ENCODE measurements at places on chromosomes 13 and 19.

- no peak overlapping the region for H3K4me3 ChIP-seq
- no peak for DNase-seq
- peak overlapping the region; percentile 21 for H3K27ac ChIP-seq
- peaks cover 44% of the 10 kb centered on the region for H3K4me1 ChIP-seq
- H3K27me3 ChIP-seq: no peaks in the 10 kb centered on the region
Measured at GRCh38 chr13:41505209-41505835, 48.0 kb downstream of the RGCC start.

- H3K36me3 ChIP-seq: no peaks in the 10 kb centered on the region
- H3K27ac ChIP-seq: no peak overlapping the region
- H3K4me3 ChIP-seq: no peak overlapping the region
Measured at GRCh38 chr13:75811841-75812240, 175.7 kb downstream of the LMO7 start.

DNA sequence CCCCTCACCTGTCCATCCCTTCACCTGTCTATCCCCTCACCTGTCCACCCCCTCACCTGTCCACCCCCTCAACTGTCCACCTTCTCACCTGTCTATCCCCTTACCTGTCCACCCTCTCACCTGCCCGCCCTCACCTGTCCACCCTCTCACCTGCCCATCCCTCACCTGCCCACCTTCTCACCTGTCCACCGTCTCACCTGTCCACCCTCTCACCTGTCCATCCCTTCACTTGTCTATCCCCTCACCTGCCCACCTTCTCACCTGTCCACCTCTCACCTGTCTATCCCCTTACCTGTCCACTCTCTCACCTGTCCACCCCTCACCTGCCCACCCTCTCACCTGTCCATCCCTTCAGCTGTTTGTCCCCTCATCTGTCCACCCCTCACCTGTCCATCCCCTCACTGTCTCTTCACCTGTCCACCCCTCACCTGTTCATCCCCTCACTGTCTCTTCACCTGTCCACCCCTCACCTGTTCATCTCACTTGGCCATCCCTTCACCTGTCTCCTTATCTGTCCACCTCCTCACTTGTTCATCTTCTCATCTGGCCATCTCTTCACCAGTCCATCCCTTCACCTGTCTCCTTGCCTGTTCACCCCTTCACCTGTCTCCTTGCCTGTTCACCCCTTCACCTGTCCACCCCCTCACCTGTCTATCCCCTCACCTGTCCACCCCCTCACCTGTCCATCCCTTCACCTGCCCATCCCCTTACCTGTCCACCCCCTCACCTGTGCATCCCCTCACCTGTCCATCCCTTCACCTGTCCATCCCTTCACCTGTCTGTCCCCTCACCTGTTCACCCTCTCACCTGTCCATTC, 12.7 kb upstream of the KANK2 start:
- H3K27me3 ChIP-seq: no peaks in the 10 kb centered on the region
- H3K27ac ChIP-seq: peak overlapping the region; percentile 56
- H3K36me3 ChIP-seq: peaks cover 6% of the 10 kb centered on the region
- no peak for DNase-seq
- no peak overlapping the region for H3K4me3 ChIP-seq
- peaks cover under 1% of the 10 kb centered on the region for H3K4me1 ChIP-seq

- H3K27ac ChIP-seq: no peak overlapping the region
- H3K4me1 ChIP-seq: no peaks in the 10 kb centered on the region
- H3K4me3 ChIP-seq: no peak overlapping the region
- H3K36me3 ChIP-seq: no peaks in the 10 kb centered on the region
Measured at GRCh38 chr13:35843272-35843671, 287.9 kb downstream of the DCLK1 start.

DNA sequence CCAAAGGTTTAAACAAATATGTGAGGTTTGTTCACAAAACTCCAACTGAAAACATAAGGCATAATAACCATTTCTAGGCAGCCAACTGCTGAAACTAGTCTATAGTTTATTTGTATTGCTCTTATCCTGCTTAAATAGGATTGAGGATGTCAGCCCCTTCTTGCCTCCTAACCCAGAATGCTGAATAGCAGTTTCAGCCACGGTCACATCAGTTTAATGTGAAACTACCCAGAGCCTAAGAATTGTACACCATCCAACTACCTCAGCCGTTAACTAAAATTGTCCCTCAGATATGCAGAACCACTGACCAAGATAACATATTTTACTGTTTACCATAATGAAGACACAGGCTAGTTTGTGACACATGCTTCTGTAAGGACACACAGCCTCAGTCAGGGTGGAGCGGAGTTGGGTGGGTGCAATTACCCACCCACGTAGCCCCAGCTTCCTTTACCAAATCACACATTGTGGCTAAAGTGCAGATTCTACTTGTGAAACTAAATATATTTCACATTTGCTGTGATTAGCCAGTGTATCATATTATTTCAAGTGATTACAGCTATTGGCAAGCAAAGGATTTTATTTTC, 259.9 kb downstream of the EFNB2 start:
- no peak for DNase-seq
- H3K36me3 ChIP-seq: no peaks in the 10 kb centered on the region
- no peak overlapping the region for H3K4me3 ChIP-seq
- no peaks in the 10 kb centered on the region for H3K4me1 ChIP-seq

GRCh38 chr19:38062959-38063761, 156.2 kb downstream of the SIPA1L3 start:
- H3K27ac ChIP-seq: no peak overlapping the region
- DNase-seq: no peak
- H3K27me3 ChIP-seq: no peaks in the 10 kb centered on the region
- peaks cover 20% of the 10 kb centered on the region for H3K4me1 ChIP-seq
- H3K4me3 ChIP-seq: no peak overlapping the region

DNA sequence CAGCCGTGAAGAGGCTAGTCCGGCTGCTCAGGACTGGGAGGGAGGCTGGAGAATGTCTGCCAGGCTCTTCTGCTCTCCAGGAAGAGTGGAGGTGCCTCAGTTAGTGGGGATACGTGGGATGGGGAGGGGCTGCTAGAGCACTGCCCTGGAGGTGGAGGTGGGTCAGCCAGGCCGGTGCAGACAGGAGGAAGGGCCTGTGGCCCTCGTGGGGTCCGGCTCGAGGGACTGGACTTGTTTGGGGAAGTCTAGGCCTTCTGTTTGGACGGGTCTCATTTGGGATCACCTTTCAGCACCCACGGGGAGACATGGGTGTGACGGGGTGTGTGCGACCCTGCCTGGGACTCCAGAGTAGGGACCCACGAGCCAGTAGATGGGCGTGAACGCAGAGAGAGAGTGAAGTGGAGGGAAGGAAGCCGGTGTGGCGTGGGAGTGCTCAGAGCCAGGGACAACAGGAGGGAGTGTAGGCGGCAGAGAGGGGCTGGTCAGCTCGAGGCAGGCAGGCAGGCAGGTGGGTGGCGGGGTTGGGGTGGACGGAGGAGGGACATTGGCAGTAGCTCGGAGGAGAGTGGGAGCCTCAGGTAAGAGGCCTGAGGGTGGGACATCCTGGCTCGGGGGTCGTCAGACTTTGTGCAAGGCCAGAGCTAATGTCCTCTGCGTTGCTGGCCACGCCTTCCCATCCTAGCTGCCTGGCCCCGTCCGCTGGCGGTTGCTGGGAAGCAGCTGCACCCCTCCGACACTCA, 11.5 kb downstream of the EPN1 start:
- no peaks in the 10 kb centered on the region for H3K36me3 ChIP-seq
- H3K27ac ChIP-seq: peak overlapping the region; percentile 46
- H3K4me3 ChIP-seq: no peak overlapping the region

- no peak overlapping the region for H3K4me3 ChIP-seq
- H3K27ac ChIP-seq: no peak overlapping the region
- H3K27me3 ChIP-seq: no peaks in the 10 kb centered on the region
- peak; percentile 28 for DNase-seq
Measured at GRCh38 chr19:13817018-13817614, 21.9 kb downstream of the ZSWIM4 start.

GRCh38 chr19:15468675-15469512, 4.5 kb upstream of the RASAL3 start:
- H3K4me3 ChIP-seq: peak overlapping the region; percentile 90
- peaks cover 58% of the 10 kb centered on the region for H3K4me1 ChIP-seq
- peaks cover 11% of the 10 kb centered on the region for H3K27me3 ChIP-seq
- peak overlapping the region; percentile 15 for H3K27ac ChIP-seq
- DNase-seq: no peak

DNA sequence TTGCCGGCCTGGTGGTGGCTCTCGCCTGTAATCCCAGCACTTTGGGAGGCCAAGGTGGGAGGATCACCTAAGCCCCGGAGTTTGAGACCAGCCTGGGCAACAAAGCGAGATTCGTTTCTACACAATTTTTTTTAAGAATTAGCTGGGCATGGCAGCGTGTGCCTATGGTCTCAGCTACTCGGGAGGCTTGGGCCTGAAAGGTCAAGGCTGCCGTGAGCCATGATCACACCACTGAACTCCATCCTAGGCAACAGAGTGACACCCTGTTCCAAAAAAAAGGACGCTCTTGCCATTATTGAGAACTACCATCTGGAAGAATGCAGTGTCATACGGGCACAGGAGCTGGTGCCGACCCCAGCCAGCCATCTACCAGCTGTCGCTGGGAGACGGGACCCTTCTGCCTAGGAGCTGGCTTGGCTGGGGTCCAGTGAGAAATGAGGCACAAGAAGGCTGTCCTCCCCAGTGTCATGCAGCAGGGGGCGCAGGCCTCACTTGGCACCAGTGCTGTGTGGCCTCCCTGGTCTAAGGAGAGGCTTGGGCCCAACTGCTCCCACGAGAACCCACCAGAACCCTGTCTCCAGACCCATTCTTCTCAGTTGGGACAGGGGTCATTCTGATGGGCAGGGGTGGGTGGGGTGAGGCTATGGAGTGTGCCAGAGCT, 12.2 kb upstream of the RELB start:
- DNase-seq: peak; percentile 73
- H3K27me3 ChIP-seq: no peaks in the 10 kb centered on the region
- H3K27ac ChIP-seq: no peak overlapping the region
- H3K36me3 ChIP-seq: no peaks in the 10 kb centered on the region
- no peaks in the 10 kb centered on the region for H3K4me1 ChIP-seq

GRCh38 chr19:3977242-3978143, 6.6 kb upstream of the DAPK3 start:
- no peak for DNase-seq
- H3K27me3 ChIP-seq: no peaks in the 10 kb centered on the region
- H3K4me3 ChIP-seq: no peak overlapping the region
- H3K36me3 ChIP-seq: peaks cover 26% of the 10 kb centered on the region
- H3K4me1 ChIP-seq: peaks cover 24% of the 10 kb centered on the region

- H3K4me1 ChIP-seq: peaks cover 21% of the 10 kb centered on the region
- peaks cover 26% of the 10 kb centered on the region for H3K27me3 ChIP-seq
- H3K27ac ChIP-seq: no peak overlapping the region
- H3K4me3 ChIP-seq: no peak overlapping the region
- no peaks in the 10 kb centered on the region for H3K36me3 ChIP-seq
Measured at GRCh38 chr13:110559429-110559943, 2.0 kb downstream of the RAB20 start.

DNA sequence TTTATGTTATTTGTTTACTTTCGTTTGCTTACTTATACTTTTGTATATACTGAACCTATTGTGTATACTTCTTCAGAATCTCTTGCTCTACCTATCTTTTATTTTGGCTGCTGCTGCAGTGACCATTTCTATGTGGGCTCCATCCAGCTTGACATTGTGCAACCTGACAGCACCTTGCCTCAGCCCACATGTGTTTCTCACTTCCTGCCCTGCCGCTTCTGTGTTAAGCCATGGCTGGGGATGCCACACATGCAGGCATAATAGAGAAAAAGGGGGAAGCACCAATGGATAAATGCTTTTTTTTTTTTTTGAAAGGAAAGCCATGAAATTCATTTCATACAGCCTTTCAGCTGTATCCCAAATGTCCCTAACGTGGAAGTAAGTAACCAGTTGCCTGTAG, 147.6 kb downstream of the RBM26 start:
- peak; percentile 2 for DNase-seq
- H3K27me3 ChIP-seq: peaks cover 8% of the 10 kb centered on the region
- H3K36me3 ChIP-seq: no peaks in the 10 kb centered on the region
- H3K4me3 ChIP-seq: no peak overlapping the region
- no peak overlapping the region for H3K27ac ChIP-seq
- peaks cover 9% of the 10 kb centered on the region for H3K4me1 ChIP-seq

DNA sequence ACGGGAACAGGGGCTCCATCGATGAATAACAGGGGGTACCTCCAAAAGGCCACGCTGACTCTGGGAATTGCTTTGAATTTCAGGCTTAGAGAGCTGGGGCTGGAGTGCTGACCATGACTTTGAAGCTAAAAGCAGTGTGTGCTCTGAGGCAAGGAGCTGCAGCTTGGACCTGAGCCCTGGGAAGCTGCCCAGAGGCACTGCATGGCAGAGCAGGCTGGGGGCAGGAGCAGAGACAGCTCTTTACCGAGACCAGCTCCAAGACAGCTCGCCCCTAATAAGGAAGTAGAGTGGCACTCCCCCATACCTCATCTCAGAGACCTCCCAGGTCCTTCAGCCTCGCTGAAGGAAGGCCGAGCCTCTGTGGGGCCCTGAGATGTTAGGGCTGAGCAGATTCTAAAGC, 200.2 kb downstream of the COL4A1 start:
- DNase-seq: no peak
- no peaks in the 10 kb centered on the region for H3K27me3 ChIP-seq
- no peaks in the 10 kb centered on the region for H3K36me3 ChIP-seq
- no peaks in the 10 kb centered on the region for H3K4me1 ChIP-seq
- H3K27ac ChIP-seq: no peak overlapping the region

DNA sequence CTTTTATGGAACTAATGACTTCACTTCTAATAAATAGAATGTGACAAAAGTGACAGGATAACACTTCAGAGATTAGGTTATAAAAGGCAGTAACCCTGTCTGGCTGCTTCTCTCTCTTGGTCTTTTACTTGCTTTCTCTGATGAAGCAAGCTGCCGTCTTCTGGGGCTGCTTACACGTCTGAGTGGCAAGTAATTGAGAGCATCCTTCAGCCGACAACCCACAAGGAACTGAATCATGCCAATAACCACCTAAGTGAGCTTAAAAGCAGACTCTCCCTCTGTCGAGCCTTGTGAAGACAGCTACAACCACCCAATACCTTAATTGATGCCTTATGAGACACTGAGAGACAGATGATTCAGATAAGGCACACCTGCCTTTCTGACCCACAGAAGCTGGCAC, 1091.2 kb downstream of the SLITRK1 start:
- DNase-seq: no peak
- H3K27ac ChIP-seq: no peak overlapping the region
- H3K4me3 ChIP-seq: no peak overlapping the region
- no peaks in the 10 kb centered on the region for H3K4me1 ChIP-seq

DNA sequence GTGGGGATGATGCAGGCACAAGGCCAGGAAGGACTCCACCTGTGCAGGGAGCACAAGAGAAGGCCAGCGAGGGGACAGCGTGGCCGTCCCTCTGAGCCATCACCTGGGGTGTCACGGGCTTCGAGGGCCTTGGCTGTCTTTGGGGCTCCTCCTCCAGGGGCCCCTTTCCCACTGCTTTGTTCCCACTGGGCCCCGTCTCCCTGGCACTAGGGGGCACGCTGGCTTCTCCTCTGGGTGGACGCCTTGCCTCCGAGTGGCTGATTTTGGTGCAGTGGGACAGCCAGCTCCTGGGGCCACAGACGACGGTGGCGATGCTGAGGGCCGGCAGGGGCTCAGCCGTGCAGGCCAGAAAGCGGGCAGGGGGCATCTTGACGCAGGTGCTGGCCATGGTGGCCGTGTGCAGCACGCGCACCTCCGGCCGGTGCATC, 43.2 kb upstream of the GRTP1 start:
- no peaks in the 10 kb centered on the region for H3K36me3 ChIP-seq
- no peaks in the 10 kb centered on the region for H3K4me1 ChIP-seq
- no peak for DNase-seq
- H3K27ac ChIP-seq: no peak overlapping the region
- H3K4me3 ChIP-seq: no peak overlapping the region
